ENCODE measurements at places on chromosomes 11 and 22. TPM values are rescaled to one million over a fixed set of nuclear protein-coding genes. Genes with fewer than 3 reads are reported as not detected.

DNA sequence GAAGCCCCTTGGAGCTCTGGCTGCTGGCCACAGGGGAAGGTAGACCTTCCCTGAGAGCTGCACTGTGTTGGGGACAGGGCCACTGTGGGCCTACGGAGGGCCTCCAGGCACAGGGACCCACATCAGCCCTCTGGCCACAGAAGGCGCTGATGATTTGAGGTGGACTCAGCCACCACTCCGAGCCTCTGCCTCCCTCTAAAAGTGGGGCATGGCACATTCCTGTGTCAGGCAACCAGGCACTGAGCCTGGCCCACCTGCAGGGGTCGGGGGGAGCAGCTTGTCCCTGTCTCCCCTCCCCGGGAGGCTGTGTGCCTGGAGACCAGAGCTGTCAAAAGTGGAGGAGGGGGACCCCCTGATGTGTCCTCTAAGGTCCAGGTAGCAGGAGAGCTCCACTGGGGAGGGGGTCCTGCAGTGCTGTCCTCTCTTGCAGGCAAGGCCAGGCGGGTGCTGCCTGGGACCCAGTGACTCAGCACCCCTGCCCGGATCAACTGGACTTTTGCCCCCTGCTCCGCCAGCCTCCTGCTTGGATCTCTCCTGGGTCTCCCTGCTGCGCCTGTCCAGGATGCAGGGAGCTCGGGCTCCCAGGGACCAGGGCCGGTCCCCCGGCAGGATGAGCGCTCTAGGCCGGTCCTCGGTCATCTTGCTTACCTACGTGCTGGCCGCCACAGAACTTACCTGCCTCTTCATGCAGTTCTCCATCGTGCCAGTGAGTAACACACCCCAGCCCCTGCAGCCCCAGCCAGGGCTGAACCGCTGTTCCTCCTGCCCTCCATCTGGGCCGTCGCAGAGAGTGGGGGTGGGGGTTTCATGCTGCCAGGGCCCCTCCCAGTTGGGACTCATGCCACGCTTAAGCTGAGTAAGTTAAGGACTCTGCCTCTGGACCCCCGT is 17.5 kb upstream of the CDKN1C start:
- no peaks in the 10 kb centered on the region for H3K27me3 ChIP-seq
- peaks cover 38% of the 10 kb centered on the region for H3K4me1 ChIP-seq
- peak overlapping the region; percentile 71 for H3K4me3 ChIP-seq

Gene C11orf87
- total RNA-seq = not detected

- no peaks in the 10 kb centered on the region for H3K4me1 ChIP-seq
- no peaks in the 10 kb centered on the region for H3K27me3 ChIP-seq
- no peak overlapping the region for H3K4me3 ChIP-seq
- H3K27ac ChIP-seq = no peak overlapping the region
- no peak for DNase-seq
- H3K36me3 ChIP-seq = no peaks in the 10 kb centered on the region
These were observed 130.3 kb upstream of the TBCEL start for GRCh38 chr11:120893440-120894201.

DNA sequence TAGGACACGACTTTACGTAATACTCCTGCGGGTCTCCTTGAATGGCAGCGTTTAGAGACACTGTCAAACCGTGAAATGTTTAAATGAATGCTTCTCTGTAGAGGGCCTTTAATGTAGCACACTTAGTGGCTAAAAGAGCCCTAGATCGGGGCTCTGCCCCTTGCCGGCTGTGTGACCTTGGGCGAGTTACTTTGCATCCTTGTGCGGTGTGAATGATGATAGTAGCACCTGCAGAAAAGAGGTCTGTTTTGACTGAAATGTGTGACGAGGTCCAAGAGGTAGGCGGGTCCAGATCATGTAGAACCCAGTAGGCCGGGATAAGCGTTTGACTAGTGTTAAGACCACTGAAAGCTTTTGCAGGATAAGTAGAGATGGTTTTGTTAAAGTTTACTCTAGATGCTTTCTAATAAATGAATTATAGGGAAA is 866 bp downstream of the MED17 start:
- no peak for DNase-seq
- peaks cover 3% of the 10 kb centered on the region for H3K36me3 ChIP-seq

DNA sequence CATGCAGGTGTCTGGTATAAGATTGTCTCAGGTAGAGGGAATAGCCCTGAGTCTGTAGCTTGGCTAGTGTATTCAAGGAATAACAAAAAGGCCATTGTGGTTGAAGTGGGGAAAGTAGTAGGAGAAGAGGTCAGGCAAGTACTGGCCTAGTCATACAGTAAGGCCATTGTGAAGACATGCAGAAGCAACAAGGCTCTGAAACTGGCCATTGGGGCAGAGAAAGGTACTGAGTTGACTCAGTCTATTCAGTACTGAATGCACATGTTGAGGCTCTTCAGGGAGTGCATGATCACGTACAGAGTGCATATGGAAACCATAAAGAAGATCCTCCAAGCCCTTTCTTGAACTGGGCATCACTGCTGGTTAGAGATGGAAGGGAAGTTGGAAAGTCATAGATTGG is 477.6 kb downstream of the SOX6 start:
- DNase-seq = no peak
- H3K4me1 ChIP-seq = no peaks in the 10 kb centered on the region
- no peak overlapping the region for H3K27ac ChIP-seq
- no peaks in the 10 kb centered on the region for H3K27me3 ChIP-seq
- no peak overlapping the region for H3K4me3 ChIP-seq

DNA sequence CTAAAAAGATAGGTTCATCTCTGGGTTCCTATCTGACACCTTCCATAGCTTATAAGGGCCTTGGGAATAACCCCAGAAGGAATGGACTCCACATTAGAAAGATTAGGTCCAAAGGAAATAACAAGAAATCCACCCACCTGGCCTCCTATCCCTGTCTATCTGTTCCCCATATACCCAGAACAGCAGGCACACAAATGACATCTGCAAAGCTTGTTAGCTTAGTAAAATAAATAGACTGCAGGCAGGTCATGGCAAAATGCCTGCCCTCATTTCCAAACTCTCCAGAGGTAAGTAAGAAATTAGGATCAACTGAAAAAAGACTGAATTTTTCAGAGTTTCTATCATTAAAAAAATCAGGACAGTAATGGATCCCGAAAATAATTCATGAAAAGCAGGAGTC is 489.5 kb downstream of the DLG2 start:
- no peaks in the 10 kb centered on the region for H3K36me3 ChIP-seq
- no peak overlapping the region for H3K27ac ChIP-seq
- no peaks in the 10 kb centered on the region for H3K27me3 ChIP-seq
- DNase-seq = no peak
- no peaks in the 10 kb centered on the region for H3K4me1 ChIP-seq

GRCh38 chr22:49789289-49790141 is 38.2 kb downstream of the BRD1 start:
- H3K27me3 ChIP-seq = no peaks in the 10 kb centered on the region
- peaks cover 29% of the 10 kb centered on the region for H3K4me1 ChIP-seq
- no peak overlapping the region for H3K27ac ChIP-seq
- peak; percentile 23 for DNase-seq
- H3K4me3 ChIP-seq = peak overlapping the region; percentile 58

GRCh38 chr11:74182635-74183034 is 11.5 kb downstream of the PPME1 start:
- H3K27me3 ChIP-seq = no peaks in the 10 kb centered on the region
- no peak for DNase-seq
- H3K4me3 ChIP-seq = no peak overlapping the region
- no peak overlapping the region for H3K27ac ChIP-seq

DNA sequence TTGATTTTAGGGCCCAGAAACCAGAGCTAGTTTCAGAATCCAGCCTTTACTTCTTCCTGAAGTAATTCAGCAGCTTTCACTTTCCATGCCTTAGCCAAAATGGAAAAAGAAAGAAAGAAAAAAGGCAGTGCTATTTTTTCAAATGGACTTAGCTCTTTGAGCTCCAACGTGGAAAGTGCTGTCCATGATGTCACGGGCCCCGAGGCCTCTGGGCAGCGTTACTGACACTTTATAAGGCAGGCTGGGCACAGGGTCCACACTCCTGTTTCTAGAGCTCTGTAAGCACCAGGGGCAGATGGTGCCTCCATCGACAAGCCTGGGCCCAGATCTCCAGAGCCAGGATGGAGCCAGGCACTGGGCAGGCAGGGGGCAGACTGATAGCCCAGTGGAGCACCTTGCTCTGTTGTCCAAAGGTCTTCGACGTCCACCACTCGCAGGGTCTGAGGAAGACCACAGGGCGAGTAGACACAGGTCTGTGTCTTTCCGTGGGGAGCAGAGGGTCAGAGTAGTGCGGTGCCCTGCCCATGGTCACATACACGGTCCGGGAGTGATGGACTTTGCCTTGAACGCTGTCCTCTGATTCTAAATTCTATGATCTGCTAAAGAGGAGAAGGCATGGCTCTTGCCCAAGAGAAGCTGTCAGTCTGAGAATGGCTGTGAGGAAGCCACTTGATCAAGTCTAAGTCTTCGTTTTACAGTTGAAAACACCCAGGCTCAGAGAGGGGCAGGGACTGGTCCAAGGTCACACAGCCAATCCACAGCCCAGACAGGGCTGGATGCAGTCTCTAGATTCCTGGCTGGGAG is 22.0 kb upstream of the WNT11 start:
- no peak for DNase-seq
- H3K4me3 ChIP-seq = no peak overlapping the region
- peaks cover 24% of the 10 kb centered on the region for H3K4me1 ChIP-seq
- H3K36me3 ChIP-seq = no peaks in the 10 kb centered on the region
- no peaks in the 10 kb centered on the region for H3K27me3 ChIP-seq

DNA sequence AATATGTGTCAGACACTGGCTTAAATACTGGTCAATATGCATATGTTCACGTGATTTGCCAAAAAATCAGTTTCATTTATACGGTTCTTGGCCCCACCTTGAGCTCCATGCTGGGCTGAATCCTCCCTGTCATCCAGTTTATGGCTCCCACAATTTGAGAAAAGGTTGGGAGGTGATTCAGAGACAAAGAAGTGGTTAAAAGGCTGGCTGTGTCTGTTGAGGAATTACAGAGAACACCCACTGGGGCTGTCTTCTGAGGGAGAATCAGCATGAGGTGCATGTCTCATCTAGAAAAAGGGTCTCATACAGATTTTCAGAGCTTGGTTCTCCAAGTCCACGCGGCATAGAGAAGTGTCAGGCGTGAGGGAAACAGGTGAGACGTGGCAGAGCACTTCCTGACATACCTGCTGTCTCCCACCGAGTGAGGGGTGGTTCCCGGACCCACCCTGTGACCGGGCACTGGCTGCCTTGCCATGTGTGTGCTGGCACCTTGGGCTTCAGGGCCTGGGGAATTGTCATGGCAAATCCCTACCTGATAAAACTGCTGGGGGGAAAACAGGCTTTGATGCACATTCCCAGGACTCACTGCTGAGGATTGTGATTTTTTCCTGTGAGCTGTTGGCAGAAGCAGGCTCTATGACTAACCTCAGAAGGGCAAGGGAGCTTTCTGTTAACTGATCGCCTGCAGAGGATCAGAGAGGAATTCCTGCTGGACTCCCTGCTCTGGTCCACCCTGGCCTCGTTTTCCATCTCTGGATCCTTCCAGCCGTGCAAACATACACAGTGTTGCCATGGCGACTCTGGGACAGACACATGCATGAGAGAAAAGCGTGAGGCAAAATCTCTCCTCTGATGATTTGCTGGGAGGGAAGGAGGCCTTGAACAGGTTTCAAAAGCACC is 223.6 kb downstream of the ADAMTS15 start:
- H3K4me3 ChIP-seq = no peak overlapping the region
- H3K36me3 ChIP-seq = no peaks in the 10 kb centered on the region
- no peaks in the 10 kb centered on the region for H3K27me3 ChIP-seq
- no peaks in the 10 kb centered on the region for H3K4me1 ChIP-seq
- no peak for DNase-seq

Gene ROBO4
- total RNA-seq = not detected

DNA sequence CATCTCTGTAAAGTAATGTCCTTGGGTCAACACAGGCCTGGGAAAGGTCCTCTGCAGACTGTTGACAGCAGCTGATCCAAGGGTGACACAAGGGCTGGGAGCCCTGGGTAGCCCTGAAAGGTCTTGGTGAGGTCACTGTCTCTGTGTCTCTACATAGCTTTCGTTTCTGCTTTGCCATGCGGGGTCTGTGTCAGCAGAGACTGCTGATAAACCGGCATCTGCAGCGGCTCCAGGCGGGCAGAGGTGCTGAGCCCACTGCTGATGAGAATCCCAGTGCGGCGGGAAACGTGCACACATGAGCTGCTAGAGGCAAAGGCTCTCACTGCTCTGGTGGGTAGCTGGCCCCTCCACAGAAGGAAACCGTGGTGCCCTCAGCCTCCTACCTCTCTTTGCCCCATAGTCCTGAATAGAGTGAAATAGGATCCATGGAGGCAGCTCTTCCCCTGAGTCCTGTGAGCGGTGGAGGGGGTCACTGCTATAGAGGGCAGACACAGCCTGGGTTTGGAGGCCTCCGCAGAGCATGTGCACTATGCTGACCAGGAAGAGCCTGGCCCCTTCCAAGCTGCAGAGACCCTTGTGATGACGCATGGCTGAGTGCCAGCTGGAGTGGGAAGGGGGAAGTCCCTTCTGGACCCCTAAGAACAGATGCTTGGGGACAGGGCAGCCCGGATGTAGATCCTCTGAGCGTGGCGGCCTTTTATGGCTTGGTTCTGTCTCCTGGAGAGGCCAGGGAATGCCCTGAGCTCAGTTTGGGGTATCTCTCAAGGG is 17.8 kb upstream of the ST3GAL4 start:
- DNase-seq = no peak
- H3K4me1 ChIP-seq = no peaks in the 10 kb centered on the region
- peaks cover 28% of the 10 kb centered on the region for H3K36me3 ChIP-seq
- no peak overlapping the region for H3K27ac ChIP-seq
- H3K4me3 ChIP-seq = no peak overlapping the region

GRCh38 chr11:127098684-127099083 is 98.1 kb upstream of the KIRREL3 start:
- no peak overlapping the region for H3K27ac ChIP-seq
- no peaks in the 10 kb centered on the region for H3K27me3 ChIP-seq
- no peak for DNase-seq
- H3K36me3 ChIP-seq = no peaks in the 10 kb centered on the region
- no peaks in the 10 kb centered on the region for H3K4me1 ChIP-seq

Gene IGLL5
- total RNA-seq = not detected

- no peak overlapping the region for H3K27ac ChIP-seq
- no peaks in the 10 kb centered on the region for H3K27me3 ChIP-seq
These were observed 61.0 kb downstream of the BMAL1 start for GRCh38 chr11:13338427-13339069.

GRCh38 chr11:86889001-86889341 is 66.2 kb downstream of the FZD4 start:
- no peaks in the 10 kb centered on the region for H3K4me1 ChIP-seq
- H3K4me3 ChIP-seq = no peak overlapping the region
- H3K36me3 ChIP-seq = no peaks in the 10 kb centered on the region

DNA sequence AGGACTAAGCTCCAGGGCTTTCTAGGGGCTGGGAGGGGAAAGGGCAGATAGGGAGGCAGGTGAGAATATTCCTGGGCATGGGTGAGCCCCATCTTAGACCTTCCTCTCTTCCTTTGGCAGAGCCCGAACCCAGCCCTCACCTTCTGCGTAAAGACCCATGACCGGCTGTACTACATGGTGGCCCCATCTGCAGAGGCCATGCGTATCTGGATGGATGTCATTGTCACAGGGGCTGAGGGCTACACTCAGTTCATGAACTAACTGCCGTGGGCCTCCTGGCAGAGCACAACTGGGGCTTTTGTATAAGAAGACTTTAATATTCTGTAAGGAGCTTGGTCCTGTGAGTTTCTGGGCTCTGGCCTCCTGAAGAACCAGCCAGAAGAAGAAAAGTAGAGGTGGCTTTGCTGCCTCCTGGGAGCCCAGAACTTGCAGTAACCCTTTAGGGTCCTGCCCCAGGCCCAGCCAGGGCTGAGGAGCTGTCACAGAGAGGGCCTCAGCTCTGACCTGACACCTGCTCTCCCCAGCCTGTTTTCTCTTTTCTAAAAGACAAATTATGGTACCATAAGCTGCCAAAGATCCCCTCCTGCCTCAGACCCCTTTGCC is 22.8 kb downstream of the TREH start:
- no peak overlapping the region for H3K4me3 ChIP-seq
- no peaks in the 10 kb centered on the region for H3K36me3 ChIP-seq
- peaks cover 5% of the 10 kb centered on the region for H3K27me3 ChIP-seq

Gene KCNJ11
- total RNA-seq = 0.53 TPM

Gene EIF3M
- total RNA-seq = 409 TPM

Gene NCAM1
- not detected for total RNA-seq
